ENCODE measurements at places on chromosomes 5 and 9.

GRCh38 chr9:123358181-123358905 lies 2.3 kb downstream of the CRB2 start:
- DNase-seq, result no peak

DNA sequence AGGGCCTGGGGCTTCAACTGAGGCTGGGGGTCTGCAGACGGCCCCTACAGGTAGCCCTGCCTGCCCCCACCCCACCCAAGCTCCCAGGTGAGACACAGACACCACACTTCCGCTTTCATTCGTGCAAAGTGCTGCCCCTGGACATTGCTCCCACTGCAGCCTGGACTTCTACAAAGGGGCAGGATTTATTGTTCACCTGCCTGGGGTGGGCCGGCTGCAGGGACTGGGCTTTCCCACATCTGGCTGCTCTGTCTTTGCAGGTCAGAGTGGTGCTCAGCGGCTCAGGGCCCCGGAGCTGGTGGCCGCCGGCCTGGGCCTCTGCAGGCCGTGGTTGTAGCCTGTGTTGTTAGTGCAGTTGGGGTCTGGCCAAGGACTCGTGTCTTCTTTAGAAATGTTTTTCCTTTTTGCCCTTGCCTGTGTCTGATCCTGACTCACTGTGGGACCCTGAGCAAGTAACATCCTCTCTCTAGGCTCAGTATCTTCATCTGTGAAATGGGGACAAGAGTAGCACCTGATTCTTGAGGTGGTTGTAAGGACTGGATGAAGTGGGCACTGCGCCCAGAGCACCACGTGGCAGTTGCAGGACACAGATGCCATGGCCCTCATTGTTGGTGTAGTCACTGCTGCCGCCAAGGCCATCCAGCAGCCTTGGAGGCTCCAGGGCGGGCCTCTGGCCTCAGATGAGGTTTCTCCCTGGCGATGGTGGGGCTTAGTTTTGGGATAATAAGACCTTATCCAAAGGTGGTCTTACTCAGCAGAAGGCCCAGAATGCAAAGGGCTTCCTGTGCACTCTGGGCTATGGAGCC lies 143.9 kb downstream of the CACNA1B start:
- DNase-seq, result peak; percentile 11

GRCh38 chr5:169980418-169981053 lies at the start of gene INSYN2B:
Gene INSYN2B, minus strand, starts transcription at chr5:169980495. Its CDS starts 96,597 bp downstream, at chr5:169883898.
- no peak for DNase-seq

GRCh38 chr5:89694026-89694550 lies 715.5 kb downstream of the CETN3 start:
- no peak for DNase-seq

DNA sequence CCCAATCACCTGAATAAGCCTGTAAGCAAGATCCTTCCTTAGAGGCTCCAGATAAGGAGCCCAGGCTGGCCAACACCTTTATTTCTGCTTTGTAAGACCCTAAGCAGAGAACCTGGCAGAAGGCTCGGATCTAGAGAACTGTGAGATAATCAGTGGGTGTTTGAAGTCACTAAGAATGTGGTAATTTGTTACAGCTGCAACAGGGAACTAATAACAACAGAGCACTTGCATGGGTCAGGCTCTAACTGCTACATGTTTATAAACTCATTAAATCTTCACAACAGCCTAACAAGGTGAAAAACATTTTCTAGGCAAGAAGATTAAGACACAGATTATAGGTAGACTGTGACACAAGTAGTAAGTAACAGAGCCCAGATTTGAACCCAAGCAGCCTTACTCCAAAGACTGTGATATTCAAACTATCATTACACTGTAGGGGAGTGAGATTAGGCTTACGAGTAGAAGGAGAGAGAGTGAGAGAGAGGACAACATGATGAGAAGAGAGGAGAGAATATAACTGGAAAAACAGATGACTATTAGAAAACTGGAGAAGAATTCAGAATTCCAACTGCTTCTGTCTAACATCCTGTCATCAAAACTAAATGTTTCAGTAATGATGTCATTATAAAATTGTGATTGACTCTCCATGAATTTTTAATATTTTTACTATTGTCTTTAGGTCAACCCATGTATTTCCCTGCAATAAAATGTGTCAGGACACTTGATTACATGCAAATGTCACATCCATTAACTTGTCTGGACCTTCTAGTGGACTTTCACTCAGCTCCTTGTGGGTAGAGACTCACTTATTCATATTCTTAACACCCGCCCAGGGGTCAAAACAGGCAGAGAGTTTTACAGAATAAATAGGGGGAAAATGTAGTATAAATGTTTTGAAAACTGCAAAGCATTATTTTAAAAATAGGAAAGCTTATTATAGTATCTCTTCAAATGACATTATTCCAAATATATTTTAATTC lies 290.9 kb upstream of the RGMB start:
- DNase-seq, result no peak

- DNase-seq, result no peak
Observed at GRCh38 chr5:159286420-159287035, 23.4 kb downstream of the UBLCP1 start.

DNA sequence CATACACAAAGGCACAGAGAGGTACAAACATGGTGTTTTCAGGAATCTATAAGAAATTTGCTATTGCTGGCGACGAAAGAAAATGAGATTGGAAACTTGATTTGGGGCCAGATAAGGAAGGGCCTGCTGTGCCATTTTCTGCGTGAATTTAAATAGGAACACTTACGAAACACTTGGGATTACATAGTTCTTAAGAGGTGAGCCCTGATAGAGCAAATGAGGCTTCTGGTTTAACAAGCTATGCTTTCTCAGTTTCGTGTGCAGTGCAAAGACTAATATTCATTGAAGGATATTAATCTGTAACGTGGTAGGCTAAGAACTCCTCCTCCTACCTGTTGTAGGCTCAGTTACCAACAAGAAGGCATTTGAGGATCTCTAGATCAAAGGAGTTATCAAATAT lies 93.1 kb downstream of the CDK5RAP2 start:
- no peak for DNase-seq

- DNase-seq, result no peak
Observed at GRCh38 chr9:589723-590122, 251.8 kb upstream of the DMRT1 start.

GRCh38 chr5:89372176-89372575 lies 489.2 kb upstream of the MEF2C start:
- no peak for DNase-seq

- DNase-seq, result no peak
Observed at GRCh38 chr5:160155017-160155750, 35.9 kb upstream of the PWWP2A start.

DNA sequence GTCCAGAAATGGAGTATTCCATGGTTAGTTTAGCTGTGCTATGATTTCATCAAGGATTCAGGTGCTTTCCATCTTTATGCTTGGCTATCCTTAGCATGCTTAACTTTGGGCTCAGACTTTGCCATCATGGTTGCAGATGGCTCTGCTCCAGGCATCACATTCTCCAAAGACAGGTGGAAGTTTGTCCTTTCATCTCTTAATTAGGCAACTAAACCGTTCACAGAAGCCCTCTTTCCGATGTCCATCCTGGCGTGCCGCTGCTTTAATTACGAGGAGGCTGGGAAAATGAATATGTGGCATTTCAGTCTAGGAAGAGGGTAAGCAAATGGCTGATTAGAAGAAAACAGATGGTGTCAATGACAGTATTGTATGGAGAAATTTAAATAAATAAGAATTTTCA lies 24.5 kb upstream of the APC start:
- DNase-seq, result no peak

- no peak for DNase-seq
Observed at GRCh38 chr9:137788561-137789294, 88.9 kb upstream of the CACNA1B start.

DNA sequence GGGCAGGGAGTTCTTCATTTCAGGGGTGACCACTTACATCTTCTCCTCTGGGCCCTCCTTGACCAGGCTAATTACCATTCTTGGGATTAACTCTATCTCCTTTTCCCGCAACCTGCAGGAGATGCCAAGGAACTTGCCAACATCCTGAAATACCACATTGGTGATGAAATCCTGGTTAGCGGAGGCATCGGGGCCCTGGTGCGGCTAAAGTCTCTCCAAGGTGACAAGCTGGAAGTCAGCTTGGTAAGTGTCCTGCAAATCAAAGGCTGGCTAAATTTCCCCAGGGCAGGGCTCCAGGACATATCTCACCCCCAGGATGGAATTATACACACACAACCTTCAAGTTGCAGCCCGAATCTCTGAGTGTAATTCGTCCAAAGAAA lies 30.2 kb downstream of the TGFBI start:
- no peak for DNase-seq

GRCh38 chr5:21071421-21071820 lies 1083.4 kb upstream of the CDH18 start:
- no peak for DNase-seq

GRCh38 chr5:147576646-147577535 lies 67.0 kb upstream of the DPYSL3 start:
- DNase-seq, result no peak

DNA sequence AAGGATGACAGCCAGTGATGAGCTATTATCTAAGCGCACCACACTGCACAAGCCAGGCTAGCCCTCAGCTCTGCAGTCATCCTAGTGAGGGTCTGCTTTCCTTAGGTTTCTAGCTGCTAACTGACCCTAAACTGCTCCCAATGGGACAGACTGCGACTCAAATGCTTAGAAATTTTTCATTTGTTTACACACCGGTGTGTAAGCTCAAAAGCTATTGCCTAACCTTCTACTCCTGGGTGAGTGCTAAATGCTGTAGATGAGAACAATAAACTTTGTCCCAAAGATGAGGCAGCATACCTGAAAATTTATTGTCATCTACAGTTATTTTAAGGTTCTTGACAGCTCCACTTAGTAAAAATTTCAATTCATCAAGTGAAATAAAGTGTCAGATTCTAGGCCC lies 311.4 kb downstream of the TMEM167A start:
- DNase-seq, result no peak

DNA sequence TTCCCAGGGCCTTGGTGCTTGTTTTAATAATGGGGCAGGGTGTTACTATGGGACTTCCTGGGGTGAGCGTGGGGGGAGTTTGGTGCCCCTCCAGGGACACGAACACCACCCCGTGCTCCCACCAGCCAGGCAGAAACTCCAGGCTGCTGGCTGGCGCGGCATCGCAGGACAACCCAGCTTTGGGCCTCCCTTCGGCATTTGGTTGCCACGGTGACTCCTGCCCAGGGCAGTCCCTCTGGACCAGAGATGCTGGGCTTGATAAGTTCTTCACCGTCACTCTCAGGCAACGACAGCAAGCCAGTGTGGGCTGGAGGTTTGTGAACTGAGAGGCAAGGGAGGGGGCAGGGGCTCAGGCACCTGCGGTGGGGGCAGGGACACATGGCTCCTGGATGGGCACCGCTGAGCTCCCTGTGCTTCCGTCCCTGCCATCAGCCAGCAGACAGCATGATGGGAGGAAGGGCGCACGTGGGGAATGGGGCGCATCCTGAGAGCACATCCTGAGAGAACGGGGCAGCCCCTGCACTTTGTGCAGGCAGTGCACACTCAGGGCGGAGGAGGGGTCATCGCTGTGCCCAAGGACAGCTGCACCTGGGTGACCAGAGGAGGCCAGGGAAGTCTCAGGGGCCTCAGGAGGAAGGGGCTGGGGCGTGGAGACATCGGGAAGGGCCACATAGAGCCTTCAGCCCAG lies 116.4 kb downstream of the RXRA start:
- DNase-seq, result no peak

- no peak for DNase-seq
Observed at GRCh38 chr5:60677850-60678664, 21.9 kb downstream of the DEPDC1B start.

DNA sequence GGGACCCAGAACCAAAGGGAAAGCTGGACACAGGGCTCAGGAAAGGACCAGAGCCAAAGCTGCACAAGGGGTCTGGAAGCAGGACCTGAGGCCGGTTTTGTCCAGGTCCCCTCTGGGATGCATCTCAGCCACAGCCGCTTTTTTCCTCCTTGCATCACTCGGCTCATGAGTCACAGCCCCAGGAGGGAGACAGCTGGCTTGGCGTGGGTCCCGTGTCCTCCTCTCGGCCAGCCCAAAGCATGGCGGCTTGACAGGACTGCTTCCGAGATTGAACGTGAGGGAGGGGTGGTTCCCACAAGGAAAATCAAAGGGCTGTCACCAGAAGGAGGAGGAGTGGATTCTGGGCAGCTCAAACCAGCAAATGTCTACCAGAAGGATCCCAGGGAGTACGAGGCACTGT lies 56.7 kb upstream of the CPLX2 start:
- no peak for DNase-seq

GRCh38 chr5:39138892-39139291 lies 64.7 kb upstream of the RICTOR start:
- DNase-seq, result no peak

DNA sequence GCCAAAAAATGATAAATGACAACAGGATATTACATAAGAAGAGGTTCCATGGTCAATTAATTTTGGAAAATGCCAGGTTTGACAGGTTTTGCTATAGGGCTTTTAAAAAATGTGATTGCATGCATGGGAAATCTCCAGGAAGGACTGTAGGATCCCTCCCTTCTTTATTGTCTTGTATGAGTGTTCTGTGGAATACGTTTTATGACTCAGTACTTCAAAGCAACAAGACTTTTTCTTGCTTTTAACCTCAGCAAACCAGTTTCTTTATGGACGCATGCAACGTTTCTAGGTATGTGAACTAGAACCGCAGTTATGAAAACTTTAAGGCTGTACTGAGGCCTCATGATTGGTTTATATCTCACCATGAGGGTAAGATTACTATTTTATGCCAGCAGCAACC lies 76.6 kb upstream of the NTRK2 start:
- no peak for DNase-seq

DNA sequence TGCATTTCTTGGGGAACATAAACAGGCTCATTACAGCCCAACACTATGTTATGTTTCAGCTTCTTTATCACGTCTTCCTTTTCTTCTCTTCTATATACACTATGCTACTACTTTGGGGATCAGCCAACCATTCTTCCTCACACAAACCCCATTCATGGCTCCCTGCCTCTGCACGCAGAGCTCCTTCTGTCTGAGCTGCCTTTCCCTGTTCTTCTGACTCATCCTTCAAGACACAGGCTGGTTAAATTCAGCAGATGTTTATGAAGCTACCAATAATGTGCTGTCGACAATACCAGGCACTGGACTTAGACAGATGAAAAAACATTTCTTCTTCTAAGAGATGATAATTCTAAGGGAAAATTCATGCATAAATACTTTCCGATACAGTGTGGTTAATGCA lies 102.5 kb upstream of the TXNDC8 start:
- no peak for DNase-seq

- no peak for DNase-seq
Observed at GRCh38 chr9:15513335-15513734, 2.6 kb upstream of the PSIP1 start.

DNA sequence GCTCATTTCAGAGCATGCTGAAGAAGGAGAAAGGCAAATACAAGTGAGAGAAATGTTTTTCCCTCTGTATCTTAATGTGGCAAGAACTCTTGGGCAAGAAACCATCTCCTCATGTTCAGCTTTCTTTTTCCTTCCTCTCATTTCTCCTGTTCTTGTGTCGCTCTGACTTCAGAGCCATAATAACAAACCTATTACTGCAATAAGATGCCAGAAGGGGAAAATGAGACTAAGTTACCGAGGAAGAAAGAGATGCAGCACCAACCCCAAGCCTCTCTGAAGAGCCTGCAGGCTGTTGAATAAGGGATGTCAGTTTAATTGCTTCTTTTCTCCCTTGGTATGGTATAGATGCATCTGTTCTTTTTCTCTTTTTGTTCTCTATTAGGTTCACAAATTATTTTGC lies 170.1 kb upstream of the GLRA1 start:
- DNase-seq, result no peak

Measured in activated CD8-positive, alpha-beta memory T cell treated with anti-CD3 and anti-CD28 coated beads, Interleukin-2, amount 50 U/mL, for 4 hours (primary cell).